Islet precursor cell (in vitro differentiated cells): ENCODE measurements at places on chromosomes 3 and 15.

DNA sequence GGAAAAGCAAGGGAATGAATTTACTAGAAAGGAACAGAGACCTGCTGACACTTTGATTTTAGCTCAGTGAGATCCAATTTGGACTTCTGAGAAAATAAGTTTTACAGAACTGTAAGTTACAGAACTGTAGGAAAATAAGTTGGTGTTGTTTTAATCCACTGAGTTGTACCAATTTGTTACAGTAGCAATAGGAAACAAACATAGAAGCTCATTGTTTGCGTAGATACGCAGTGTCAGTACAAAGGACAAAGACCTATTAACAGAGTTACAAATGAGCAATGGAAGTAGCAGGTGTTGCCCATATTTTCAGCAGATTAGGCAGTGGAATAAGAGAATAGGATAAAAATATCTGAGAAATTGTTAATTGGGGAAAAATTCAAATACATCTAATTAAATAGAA is 385.8 kb upstream of the CNTN6 start:
- DNase-seq = no peak

GRCh38 chr15:31381801-31382712 is 55.4 kb downstream of the KLF13 start:
- no peak for DNase-seq

GRCh38 chr15:88747631-88748030 is 55.6 kb upstream of the ACAN start:
- no peak for DNase-seq

DNA sequence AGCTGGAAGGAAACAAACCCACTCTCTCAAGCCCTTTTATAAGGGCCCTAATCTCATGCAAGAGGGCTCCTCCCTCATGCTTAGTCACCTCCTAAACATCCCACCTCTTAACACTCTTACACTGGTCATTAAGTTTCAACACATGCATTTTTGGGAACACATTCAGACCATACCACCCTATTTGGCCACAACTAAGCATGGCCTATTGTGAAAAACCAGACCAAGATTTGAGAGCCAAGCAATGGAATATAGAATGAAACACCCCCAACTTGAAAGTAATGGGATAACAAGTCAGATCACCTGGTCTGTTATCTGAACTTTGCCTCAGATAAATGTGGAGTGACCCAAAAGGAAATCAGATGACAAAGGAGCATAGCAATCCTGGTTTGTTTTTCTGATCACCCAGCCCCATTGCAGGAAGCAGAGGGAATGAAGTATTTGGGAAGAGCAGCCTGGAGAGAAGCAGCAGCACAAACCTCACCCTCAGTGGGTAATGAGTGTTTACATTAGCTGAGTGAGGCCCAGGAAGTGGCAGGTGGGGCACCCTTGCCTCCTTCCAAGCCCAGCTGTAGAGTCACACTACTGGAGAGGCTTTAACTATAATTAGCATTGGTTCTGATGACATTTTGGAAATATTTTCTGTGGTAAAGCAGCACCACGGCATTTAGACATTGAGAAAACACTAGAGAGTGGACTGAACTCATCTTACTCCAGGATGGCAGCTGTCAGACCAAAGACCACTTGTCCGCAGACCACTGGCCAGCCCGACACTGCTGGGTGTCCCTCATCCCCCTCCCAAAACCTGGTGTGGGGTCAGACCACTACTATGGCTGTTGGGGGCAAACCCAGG is 48.8 kb upstream of the PRTG start:
- DNase-seq = peak; percentile 71

GRCh38 chr3:141414800-141415462 is 46.6 kb downstream of the ZBTB38 start:
- DNase-seq = no peak

DNA sequence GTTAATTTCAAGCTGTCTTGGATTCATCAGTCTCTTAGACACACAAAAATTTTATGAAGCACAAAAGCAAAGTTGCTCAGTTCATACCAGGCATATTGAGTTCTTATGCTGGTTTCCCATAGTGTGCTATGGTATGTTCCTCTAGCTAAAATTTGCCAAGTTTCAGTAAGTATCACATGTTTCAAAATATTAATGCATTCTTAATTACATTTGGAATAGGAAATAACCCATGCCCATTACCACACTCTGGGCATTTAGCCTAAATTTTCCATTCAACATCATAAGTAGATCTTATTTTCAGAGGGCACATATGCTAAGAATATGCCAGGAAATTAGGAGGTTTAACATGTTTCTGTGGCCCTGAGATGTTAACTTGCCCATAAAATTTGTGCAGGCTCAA is 289.9 kb downstream of the SHOX2 start:
- DNase-seq = no peak

GRCh38 chr15:96182736-96183513 is 147.6 kb upstream of the NR2F2 start:
- DNase-seq = no peak

GRCh38 chr3:191774485-191774884 is 313.5 kb downstream of the PYDC2 start:
- DNase-seq = peak; percentile 84

DNA sequence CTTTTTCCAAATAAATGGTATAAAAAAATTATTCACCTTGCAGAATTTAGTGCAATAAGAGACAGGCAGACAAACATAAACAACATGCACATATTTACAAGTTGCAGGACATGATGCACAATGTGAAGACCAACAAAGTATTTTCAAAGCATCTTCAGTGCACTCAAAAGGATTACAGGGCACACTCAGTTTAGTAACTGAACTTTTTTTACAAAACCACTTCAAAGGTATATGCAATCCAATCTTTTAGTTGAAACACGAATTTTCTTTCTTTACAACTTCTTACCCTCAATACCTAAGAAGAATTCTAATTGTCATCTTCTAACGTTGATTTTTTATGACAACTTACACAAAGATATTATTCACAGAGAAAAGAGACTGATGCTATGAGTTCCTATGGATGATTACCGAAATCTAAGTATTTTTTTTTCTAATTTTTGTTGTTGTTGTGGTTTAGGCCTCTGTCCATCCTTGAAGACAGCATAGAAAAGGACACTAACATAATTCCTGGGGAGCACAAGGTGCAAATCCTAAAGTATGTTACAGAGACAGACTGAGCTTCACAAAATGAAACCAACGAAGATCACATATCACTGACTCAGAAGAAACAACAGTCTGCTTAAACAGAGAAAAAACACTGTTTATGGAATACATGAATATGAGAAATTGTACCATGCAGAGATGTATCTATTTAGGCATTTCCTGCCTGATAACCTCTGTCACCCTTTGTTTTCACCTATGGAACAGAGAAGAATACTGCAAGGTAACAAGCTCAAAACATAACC is 50.3 kb downstream of the ZMAT3 start:
- DNase-seq = no peak

GRCh38 chr3:125137358-125138033 is 75.1 kb downstream of the SLC12A8 start:
- peak; percentile 91 for DNase-seq

- DNase-seq = peak; percentile 36
Measured at GRCh38 chr3:37700466-37701248, 161.0 kb upstream of the CTDSPL start.

GRCh38 chr3:114565216-114565615 is 271.4 kb downstream of the TIGIT start:
- no peak for DNase-seq

DNA sequence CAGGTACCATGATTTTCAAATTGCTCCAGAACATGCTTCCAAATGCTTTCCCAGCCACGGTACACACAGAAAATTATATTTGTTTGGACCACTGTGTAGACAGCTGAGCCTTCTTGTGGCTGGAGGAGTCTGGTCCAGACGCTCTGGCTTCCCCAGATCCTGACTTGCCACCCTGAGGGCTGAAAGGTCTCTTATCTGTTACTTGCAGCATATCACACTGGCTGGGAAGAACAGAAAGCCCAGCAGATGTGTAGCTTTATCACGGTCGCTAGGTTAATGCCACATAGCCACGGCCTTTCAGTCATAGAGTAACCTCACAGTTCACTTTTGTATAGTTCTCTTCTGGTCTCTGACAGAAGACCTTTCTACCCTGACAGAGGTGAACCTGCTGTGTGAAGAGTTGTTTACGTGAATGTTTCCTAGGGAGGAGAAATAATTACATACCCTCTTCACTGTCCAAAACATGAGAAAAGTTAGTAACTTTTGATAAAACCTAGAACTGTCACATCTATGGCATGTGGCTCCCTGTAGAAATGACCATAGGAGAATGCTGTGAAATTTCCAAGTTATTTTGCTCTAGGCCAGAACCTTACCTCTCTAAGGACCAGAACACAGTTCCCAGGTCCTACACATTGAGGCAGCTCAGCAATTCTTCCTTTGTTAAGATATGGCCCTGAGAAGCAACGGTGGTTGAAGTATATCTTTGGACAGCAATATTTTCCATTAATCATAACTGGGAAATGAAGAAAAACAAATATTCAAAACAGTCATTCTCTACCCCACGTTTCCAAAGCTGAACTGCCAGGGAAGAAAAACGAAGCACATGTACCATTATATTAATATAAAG is 15.8 kb upstream of the STIMATE start:
- peak; percentile 65 for DNase-seq

- DNase-seq = no peak
Measured at GRCh38 chr3:48835650-48836366, 11.9 kb downstream of the PRKAR2A start.

DNA sequence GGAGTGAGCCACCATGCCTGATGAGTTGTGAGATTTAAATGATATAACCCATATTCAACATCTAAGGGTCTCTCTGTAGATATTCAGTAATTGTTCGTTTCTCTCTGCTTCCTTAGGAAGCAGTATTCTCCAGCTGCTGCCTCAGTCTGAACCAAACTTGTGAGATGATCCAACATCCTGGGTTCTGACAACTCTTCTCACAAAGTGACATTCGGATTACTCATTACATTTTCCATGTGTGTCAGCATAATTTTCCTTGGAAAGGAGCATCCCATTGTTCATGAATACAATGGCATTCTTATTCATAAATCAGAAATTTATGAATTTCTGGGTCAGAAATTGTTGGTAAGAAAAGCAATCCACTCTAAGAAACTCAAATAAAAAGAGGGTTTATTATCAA is 15.0 kb upstream of the SEC22A start:
- DNase-seq = no peak

- DNase-seq = no peak
Measured at GRCh38 chr15:93479715-93480114, 390.7 kb upstream of the RGMA start.

GRCh38 chr15:51861557-51862359 is 32.3 kb downstream of the TMOD3 start:
- DNase-seq = no peak

GRCh38 chr3:148551767-148552260 is 145.9 kb upstream of the AGTR1 start:
- no peak for DNase-seq

DNA sequence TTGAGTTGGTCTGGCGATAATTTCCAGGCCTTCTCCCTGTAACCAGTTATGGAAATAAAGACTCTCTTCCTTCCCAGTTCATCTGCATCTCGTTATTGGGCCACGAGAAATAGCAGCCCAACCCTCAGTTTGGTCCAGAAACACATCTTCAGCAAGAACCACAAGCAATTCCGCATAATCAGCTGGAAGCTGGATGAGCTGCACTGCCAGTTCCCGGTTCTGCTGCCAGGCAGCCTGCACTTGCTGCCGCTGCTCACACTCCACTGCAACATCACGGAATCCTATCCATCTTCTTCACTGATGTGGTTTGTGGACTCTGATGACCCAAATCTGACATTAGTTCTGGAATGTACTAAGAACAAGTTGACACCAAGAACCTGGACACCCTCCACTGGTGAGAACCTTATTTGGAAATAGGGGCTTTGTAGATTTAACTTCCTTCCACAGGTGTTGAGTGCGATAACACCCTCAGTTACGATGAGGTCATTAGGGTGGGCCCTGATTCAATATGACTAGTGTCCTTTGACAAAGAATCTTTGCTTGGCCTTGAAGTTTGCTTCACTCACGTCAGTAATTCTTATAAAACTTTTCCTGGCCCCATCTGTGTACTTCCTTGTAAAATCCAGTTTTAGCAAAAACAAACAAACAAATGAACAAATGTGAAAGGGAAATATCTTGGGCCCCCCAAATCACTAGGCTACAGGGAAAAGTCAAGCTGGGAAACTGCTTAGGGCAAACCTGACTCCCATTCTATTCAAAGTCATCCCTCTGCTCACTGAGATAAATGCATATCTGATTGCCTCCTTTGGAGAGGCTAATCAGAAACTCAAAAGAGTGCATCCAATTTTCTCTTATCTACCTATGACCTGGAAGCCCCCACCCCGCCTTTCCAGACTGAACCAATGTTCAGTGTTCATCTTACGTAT is 221.9 kb upstream of the PROK2 start:
- DNase-seq = no peak

DNA sequence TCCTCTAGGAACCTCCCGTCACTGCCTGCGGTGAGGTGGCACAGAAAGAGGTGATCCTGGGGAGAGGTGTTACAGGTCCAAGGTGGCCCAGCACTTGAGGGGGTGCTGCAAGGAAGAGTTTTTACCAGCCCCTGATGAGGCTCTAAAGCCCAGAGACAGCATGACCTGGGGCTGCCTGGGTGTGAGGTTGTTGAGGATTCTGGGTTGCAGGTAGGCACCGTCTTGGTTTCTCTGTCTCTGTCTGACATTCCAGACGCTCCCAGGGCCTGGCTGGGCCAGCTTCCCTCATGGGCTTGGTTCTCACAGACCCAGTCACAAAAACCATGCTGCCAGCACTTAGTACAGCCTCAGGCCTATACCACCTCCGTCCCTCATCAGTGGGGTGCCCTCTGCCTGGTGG is 31.1 kb downstream of the DNAJB8 start:
- peak; percentile 84 for DNase-seq

DNA sequence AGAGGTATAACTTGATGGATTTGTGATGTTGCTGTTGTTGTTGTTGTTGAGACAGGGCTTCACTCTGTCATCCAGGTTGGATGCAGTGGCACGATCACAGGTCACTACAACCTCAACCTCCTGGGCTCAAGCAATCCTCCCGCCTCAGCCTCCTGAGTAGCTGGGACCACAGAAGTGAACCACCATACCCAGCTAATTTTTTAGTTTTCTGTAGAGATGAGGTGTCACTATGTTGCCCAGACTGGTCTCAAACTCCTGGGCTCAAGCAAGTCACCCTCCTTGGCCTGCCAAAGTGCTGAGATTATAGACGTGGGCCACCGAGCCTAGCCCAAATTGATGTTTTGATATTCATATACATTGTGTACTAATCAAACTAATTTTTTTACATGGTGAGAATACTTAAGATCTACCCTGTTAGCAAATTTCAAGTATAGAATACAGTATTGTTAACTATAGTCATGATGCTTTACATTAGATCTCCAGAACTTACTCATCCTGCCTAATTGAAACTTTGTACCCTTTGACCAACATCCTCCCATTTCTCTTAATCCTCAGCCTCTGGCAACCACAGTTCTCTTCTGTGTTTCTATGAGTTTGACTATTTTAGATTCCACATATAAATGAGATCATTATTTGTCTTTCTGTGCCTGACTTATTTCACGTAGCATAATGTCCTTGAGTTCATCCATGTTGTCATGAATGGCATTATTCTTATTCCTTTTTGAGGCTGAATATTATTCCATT is 23.2 kb downstream of the LMCD1 start:
- DNase-seq = no peak

DNA sequence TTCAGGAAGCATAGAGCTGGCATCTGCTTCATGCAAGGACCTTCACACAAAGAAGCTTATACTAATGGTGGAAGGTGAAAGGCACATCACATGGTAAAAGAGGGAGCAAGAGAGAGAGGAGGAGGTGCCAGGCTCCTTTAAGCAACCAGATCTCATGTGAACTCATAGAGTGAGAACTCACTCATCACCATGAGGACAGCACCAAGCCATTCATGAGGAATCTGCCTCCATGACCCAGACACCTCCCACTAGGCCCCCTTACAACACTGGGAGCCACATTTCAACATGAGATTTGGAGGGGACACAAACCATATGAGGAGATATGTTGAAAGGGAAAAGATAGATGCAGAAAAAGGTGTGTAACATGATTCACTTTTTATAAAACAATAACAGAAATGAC is 48.4 kb upstream of the TLE3 start:
- no peak for DNase-seq
